BE2C (cell line): ENCODE measurements at places on chromosomes 3 and 15.

- DNase-seq: peak; percentile 56
These were observed 45.0 kb downstream of the ESYT3 start for GRCh38 chr3:138479438-138479863.

- DNase-seq: no peak
These were observed 25.2 kb downstream of the FRMD4B start for GRCh38 chr3:69360690-69361089.

DNA sequence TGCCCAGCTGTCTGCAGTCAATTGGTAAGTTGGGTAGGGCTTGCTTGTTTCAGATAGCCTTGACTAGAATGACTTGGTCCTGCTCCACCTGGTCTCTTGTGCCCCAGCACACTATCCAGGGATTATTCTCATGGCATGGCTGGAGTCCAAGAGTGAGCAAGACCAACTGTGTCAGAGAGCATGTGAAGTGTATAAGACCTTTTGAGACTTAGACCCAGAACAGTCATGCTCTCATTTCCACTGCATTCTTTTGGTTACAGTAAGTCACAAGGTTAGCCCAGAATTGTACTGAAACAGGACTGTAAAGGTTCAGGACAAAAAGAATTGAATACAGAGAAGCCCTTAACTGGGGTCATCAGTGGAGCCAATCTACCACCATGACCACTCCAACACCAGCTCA, 650.8 kb upstream of the ADAMTS9 start:
- no peak for DNase-seq

DNA sequence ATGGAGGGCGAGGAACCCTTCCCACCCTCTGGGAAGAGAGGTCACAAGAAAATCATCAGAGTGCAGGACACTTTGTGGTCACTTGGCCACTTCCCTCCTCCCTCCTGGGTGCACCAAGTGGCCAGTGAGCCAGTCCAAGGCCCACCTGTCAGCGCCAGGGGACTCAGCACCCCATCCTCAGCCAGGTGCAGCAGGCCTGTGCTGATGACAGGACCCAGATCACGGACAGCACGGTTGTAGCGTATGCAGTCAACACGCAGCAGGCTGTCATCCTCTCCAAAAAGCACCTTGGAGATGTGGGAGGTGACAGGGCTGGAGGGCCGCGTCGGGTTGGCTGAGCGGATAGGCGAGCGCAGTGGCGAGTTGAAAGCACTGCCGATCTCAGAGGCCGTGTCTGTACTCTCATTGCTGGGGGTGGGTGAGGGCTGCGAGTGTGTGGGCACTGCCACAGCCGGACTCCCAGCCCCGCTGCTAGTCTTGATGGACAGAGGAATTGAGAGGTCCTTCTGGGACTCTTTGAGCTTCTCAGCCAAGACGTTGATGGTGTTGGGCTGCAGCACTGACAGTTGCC, 41.5 kb downstream of the SEMA3G start:
- no peak for DNase-seq

- DNase-seq: no peak
These were observed 255.6 kb upstream of the CNTN4 start for GRCh38 chr3:1843111-1843510.

DNA sequence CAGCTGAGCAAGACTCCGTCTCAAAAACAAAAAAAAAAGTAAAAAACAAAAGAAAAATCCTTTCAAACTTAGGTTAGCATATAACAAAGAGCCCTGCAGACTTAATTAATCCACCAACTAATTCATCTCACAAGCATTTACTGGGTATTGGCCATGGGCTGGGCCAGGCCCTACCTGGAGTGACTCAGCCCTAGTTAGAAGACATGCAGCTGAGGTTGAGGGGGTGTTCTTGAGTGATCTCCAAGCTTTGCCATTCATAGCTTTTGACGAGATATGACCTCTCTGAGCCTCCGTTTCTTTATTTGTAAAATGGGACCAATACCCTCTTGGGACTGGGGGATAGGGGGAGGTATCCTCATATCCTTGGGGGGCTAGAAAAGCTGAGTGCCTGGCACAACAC, 7.8 kb downstream of the FBXL22 start:
- DNase-seq: no peak

GRCh38 chr3:195451373-195452015, 8.7 kb upstream of the ACAP2 start:
- DNase-seq: no peak

GRCh38 chr15:68300115-68300940, 22.8 kb downstream of the FEM1B start:
- no peak for DNase-seq

GRCh38 chr3:108474581-108474980, 35.8 kb downstream of the MYH15 start:
- DNase-seq: no peak

DNA sequence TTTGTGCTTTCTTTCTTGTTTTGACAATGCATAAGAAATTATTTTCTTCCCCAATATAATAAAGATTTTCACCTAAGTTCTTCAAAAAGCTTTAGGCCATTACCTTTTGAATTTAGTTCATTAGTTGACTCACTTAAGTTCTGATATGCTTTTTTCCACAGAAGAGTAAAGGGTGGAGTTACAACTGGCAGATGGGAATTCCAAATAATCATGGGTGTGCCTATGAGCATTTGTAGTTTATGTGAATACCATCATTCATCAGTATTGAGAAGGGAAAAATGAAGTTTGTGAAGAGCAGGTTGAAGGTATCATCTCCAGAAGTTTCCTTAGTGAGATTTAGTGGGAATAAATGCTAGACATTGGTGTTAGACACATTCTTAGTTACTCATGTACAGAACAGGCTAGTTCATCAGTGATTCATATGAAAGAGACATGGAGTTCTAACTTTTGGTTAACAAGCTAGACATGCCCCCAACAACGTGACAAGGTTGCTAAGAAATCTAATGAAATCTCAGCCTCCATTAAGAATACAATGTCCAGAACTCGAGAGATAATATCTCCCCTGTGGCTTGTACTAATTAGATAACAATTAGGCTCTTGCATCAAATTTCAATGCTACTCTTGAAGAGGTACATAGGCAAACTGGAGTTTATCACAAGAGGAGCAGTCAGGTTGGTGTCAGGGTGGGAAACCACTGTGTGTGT, 16.9 kb upstream of the ALCAM start:
- DNase-seq: peak; percentile 26

- no peak for DNase-seq
These were observed 48.0 kb downstream of the ARHGEF26 start for GRCh38 chr3:154168998-154169795.

GRCh38 chr3:54358969-54359694, 236.8 kb downstream of the CACNA2D3 start:
- no peak for DNase-seq

DNA sequence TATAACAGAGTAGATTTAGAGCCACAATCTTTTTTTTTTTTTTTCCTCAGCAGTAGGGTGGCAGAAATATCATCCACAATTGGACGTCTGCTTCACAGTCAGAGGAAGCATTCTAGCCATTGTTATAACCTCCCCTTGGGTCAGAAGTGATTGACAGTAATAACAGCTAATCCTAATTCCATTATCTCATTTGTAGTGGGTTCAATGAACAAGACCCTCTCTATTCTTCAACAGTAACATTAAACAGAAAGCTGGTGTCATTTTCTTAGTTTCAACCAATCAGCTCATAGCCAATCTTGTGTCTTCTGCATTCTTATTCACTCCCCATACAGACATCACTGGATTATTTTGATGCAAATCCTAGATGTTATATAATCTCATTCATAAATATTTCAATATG, 44.6 kb downstream of the QTRT2 start:
- no peak for DNase-seq

GRCh38 chr3:61111825-61112224, 139.4 kb downstream of the FHIT start:
- no peak for DNase-seq

DNA sequence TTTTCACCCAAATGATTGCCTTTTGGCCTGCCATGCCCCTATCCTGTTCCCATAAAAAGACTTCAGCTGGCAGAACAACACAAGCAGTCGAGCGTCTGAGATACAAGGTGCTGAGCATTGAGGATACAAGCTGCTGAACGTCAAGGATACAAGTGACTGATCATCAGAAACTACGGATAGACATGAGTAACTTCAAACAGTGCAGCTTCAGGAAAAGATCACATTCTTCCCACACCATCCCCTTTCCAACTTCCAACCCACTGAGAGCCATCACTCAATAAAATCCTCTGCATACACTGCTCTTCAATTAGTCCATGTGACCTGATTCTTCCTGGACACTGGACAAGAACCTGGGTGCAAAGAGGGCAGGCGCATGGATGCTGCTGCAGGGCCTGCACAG, 1198.9 kb downstream of the ROBO2 start:
- DNase-seq: no peak

- DNase-seq: no peak
These were observed 4.9 kb downstream of the NT5DC2 start for GRCh38 chr3:52528586-52529375.

GRCh38 chr3:134974624-134975023, 179.6 kb downstream of the EPHB1 start:
- no peak for DNase-seq

GRCh38 chr15:93882141-93882540, 349.2 kb upstream of the MCTP2 start:
- no peak for DNase-seq
